ENCODE measurements at places on chromosomes 4 and X.

- DNase-seq, result no peak
Observed at GRCh38 chrX:52507331-52507730, 9.5 kb downstream of the XAGE1B start.

GRCh38 chr4:81919810-81920209, 448.1 kb upstream of the RASGEF1B start:
- DNase-seq, result no peak

GRCh38 chr4:183240581-183241321, 79.3 kb downstream of the CLDN22 start:
- no peak for DNase-seq

GRCh38 chr4:39932776-39933402, 44.8 kb downstream of the PDS5A start:
- no peak for DNase-seq

- DNase-seq, result no peak
Observed at GRCh38 chr4:150656891-150657290, 74.9 kb downstream of the MAB21L2 start.

GRCh38 chr4:33850371-33850902, 2393.9 kb downstream of the ARAP2 start:
- no peak for DNase-seq

- no peak for DNase-seq
Observed at GRCh38 chrX:153406011-153406410, 4.9 kb upstream of the PNMA6E start.

- DNase-seq, result no peak
Observed at GRCh38 chr4:67207941-67208441, 337.3 kb downstream of the CENPC start.

DNA sequence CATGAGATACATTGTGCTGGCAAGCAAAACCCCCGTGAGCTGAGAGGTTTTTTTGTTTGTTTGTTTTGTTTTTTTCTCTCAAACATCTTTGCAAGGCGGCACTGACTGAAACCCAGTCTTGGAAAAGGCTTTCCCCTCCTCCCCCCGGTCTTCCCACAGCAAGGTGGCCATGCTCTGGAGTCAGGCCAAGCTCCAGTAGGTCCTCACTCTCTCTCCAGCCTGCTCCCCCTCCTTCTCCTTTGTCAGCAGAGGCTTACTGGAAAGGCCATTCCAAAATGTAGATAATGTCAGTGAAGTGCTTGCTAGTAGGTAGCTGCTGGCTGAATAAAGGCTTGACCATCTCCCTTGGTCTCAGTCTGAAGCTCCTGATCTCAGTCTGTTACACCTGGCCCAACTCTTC, 32.6 kb downstream of the FRMPD3 start:
- no peak for DNase-seq
